ENCODE measurements at places on chromosomes 2 and 18.

- DNase-seq, result no peak
Observed at GRCh38 chr2:88751768-88752167, 60.3 kb downstream of the RPIA start.

DNA sequence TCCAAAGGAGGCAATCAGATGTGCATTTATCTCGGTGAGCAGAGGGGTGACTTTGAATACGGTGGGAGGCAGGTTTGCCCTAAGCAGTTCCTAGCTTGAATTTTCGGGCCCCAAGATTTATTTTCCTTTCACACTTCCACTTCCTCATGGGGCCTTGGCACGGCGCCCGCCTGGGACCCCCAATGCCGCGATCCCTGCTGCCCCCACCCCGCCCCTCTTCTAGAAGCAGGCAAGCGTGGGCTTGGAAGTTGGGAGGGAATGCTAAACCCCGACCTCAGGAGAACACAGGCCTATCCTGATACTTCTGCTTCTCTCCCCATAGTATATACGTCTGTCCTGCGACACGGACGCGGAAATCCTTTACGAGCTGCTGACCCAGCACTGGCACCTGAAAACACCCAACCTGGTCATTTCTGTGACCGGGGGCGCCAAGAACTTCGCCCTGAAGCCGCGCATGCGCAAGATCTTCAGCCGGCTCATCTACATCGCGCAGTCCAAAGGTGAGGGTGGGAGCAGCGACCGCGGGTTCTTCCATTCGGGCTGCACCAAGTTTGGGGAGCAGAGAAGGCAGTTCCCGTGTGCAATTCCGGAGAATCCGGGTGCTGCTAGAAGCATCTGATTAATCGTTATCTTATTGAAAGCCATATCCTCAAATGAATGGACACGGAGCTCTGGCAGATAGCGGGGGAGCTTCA is 21.6 kb downstream of the TRPM8 start:
- no peak for DNase-seq

GRCh38 chr18:853471-853870 is 41.4 kb upstream of the YES1 start:
- no peak for DNase-seq

- DNase-seq, result no peak
Observed at GRCh38 chr2:23647563-23647962, 262.6 kb downstream of the KLHL29 start.

- DNase-seq, result no peak
Observed at GRCh38 chr18:32695534-32695933, 77.3 kb downstream of the KLHL14 start.

- no peak for DNase-seq
Observed at GRCh38 chr2:232466221-232466620, 10.3 kb downstream of the ALPI start.

DNA sequence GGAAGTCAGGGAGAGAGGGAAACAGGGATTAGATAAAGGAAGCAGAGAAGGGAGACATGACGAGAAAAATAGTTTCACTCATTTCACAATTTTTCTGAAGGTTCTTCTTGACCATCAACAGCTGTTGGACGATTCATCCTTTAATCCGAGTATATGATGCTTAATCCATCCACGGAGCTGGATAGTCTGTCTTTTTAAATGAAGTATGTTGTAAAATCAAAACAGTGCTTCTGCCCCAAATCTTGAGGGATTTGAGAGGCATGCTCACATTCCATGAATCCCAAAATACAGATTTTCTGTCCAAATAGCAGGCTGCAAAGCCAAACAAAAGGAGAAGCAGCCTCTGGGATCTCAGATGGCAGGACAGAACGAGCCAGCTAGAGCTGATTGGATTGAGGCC is 47.5 kb downstream of the EPAS1 start:
- no peak for DNase-seq

- no peak for DNase-seq
Observed at GRCh38 chr2:181394741-181395437, 62.3 kb upstream of the ITGA4 start.

GRCh38 chr18:36316246-36316645 is 18.7 kb downstream of the FHOD3 start:
- DNase-seq, result no peak

DNA sequence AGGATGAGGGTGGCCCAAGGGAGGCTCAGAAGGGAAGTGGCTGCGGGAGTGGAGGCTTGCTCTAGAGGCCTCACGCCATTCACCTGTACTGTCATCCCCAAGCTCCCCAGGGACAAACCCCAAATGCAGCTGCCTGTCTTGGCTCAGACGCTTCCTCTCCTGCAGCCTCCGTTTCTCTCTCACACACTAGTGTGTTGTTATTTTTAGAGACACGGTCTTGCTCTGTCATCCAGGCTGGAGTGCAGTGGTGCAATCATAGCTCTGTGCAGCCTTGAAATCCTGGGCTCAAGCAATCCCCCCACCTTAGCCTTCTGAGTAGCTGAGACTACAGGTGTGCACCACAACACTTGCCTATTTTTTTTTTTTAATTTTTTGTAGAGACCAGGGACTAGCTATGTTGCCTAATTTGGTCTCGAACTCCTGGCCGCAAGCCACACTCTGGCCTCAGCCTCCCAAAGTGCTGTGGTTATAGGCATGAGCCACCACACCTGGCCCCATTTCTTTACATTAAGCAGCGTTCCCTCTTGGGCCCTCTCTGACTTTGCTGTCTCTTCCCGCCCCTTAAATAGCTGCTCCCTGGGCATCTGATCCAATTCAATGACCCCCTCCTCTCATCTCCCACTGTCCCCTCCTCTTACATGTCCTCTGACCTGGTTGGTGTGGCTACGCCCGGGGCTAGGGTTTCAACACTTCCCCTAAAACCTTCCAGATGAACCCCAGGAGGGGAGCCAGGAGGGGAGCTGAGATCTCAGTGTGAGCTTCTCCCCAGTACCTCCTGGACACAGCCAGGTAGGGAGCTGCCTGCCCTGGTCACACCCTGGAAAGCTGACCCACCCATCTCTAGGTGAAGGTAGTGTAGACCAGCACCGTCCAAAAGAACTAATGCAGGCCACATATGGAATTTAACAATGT is 24.0 kb upstream of the LOXHD1 start:
- DNase-seq, result no peak

DNA sequence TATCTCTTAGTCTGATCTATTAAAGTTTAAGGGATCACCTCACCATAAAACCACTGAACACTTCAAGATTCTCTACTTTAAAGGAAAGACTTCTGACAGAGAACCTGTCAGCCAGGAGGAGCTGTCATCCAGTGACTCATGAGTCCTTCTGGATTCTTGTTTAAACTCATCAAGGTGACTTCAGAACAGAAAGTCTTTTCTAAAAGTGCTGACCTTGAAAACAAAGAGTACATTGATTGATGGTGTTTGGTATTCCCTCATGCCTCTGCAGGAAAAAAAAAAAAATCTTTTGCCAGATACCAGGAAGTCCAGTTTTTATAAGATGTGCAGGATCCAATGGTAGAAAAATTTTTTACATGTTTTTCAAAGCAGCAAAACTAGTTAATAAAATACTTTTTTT is 12.3 kb downstream of the DSG2 start:
- DNase-seq, result no peak

- no peak for DNase-seq
Observed at GRCh38 chr18:7084080-7085065, 33.2 kb downstream of the LAMA1 start.

- no peak for DNase-seq
Observed at GRCh38 chr2:67612576-67613042, 215.5 kb downstream of the ETAA1 start.

- DNase-seq, result no peak
Observed at GRCh38 chr2:70442301-70443077, 111.1 kb downstream of the TGFA start.

DNA sequence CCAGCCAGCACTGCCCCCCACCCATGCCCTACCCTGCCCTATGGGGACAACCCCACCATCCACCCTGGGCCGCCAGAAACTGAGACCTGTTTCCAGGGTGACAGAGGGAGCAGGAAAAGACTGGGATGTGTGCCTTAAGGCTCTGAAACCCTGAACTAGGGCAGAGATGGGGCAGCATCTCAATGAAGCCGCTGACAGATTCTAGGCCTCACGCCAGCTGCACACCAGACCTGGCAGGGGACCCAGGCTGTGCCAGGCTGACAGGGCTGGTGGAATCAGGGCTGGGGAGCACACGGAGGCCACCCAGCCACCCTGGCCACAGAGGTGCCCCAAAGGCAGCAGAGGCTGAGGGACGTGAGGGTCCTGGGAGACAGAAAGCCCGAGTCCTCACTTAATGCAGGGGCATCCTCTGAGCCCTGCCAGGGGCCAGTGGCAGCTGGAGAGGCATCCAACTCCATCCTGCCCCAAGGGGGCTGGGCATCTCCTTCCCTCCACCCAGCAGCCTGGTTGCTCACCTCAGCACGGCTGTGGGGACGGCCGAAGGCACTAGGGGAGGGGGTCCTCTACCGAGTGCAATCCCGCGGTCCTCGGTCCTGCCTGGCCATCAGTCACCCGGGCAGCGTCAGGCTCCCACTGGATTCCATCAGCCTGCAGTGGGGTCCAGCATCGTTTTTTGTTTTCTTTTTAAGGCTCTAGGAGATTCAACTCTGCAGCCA is 169.2 kb downstream of the ZFP36L2 start:
- DNase-seq, result no peak

DNA sequence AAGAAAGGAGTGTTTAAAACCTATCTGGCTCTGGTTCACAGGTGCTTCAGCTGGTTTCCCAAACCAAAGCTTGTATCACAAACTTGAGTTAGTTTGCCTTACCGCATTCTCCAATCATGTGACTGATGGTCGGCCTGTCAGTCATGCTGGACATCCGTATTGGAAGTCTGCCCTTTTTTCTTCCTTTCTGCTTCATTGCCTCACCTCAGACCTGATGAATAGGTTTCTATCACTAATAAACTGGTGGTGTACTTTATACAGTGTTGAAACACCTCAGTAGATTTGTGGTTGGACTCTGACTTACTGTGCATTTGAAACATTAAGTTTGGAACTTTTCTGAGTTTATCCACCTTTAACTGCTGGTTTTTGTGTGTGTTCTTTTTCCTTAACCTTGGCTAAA is 84.1 kb downstream of the R3HDM1 start:
- no peak for DNase-seq

GRCh38 chr2:237547841-237548416 is 18.4 kb upstream of the PRLH start:
- no peak for DNase-seq

- DNase-seq, result no peak
Observed at GRCh38 chr2:230748087-230748486, 35.4 kb downstream of the CAB39 start.

DNA sequence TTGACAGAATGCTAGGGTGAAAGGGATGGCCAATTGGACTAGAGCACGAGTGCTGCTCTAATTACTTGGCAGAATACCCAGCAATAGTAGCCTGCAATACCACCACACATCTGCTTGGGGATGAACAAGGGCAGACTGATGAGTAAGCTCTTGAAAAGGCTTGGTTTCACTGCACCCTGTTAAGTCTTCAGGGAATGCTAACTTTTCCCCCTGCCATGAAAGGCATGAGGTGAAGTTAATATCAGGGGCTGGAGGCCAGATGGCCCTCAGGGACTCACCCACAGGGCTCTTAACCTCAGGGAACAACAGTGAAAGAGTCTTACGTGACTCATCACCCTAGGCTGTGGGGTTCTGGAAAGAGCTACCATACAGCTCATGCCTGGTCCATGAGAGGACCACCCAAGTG is 51.7 kb upstream of the MYL1 start:
- no peak for DNase-seq

- no peak for DNase-seq
Observed at GRCh38 chr2:173983391-173983871, 18.3 kb upstream of the SP3 start.

GRCh38 chr2:174771631-174772471 is 7.6 kb upstream of the CHRNA1 start:
- DNase-seq, result no peak

GRCh38 chr2:180647221-180647620 is 333.2 kb upstream of the UBE2E3 start:
- no peak for DNase-seq

GRCh38 chr2:102770506-102770905 is 8.7 kb downstream of the TMEM182 start:
- no peak for DNase-seq

DNA sequence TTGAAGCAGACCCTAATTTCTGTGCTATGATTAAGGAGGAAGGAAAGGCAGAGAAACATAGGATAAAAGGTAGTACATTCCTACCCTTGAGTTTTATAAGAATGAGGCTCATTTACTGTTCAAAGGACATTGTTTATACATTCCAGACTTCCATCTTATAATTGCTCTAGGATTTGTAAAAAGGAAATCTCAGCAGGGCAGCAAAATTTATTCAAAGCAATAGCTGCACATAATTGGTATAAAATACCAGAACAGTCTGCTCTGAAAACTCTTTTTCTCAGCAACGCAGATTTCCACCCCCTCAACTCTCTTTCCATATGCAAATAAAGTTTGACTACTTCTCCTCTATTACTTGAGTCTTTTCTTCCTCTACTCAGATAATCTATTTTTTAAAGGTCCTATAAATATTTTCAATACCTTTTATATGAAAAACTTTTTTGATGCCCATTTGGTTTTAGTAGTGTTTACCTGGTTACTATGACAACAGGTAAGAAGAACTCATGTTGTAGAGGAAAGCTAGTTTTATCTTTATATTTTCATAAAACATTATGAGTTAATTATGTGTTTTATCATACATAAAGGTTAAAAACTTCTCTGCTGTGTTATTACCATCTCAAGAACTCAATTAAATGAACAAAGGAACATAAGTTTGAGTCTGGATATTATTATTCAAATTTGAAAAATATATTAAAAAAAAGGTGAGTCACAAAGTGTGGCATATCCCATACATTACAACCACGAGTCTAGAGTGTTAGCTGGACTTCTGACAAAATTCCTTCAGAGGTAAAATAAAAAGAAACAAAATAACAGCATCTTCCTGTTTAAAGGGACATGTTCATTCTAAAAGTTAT is 19.9 kb downstream of the RBMS1 start:
- no peak for DNase-seq

GRCh38 chr2:9326975-9327374 is 96.4 kb downstream of the ITGB1BP1 start:
- DNase-seq, result no peak

GRCh38 chr2:226699321-226699720 is 100.3 kb downstream of the IRS1 start:
- DNase-seq, result no peak

All from stimulated activated CD4-positive, alpha-beta T cell treated with anti-CD3 and anti-CD28 coated beads, TNF-alpha, amount 100 ng/mL, for 1 hour (primary cell).